A549 treated with Hydrocortisone at 1 μM for 4 hours (cell line): ENCODE measurements at places on chromosomes 12 and 14. TPM values are rescaled to one million over a fixed set of nuclear protein-coding genes. Genes with fewer than 3 reads are reported as not detected.

KRT6C gene
- 0.06 TPM in 1 of 5 replicates, not detected in the others for total RNA-seq

DEPDC4 gene
- total RNA-seq, result 0.28 to 1.5 TPM (median 1.2 TPM) in 5 replicates

RNASE3 gene
- not detected in 5 replicates for total RNA-seq

ACSM4 gene
- total RNA-seq, result not detected in 5 replicates

NANOG gene
- not detected in 5 replicates for total RNA-seq

SOX5 gene
- not detected in 5 replicates for total RNA-seq

MANSC4 gene
- total RNA-seq, result not detected in 5 replicates

ERBB3 gene
- 0.78 to 1.5 TPM (median 1.1 TPM) in 5 replicates for total RNA-seq

IL31 gene
- not detected in 5 replicates for total RNA-seq

FAM181A gene
- total RNA-seq, result not detected in 5 replicates

CCDC184 gene
- total RNA-seq, result 2.5 to 3.5 TPM (median 2.8 TPM) in 5 replicates

TAS2R50 gene
- total RNA-seq, result not detected in 5 replicates

ADAM20 gene
- total RNA-seq, result not detected in 5 replicates

HCAR3 gene
- total RNA-seq, result 0.11 TPM in 1 of 5 replicates, not detected in the others

ENDOU gene
- 0.05 TPM in 2 of 5 replicates, not detected in the others for total RNA-seq
